ENCODE measurements at places on chromosomes 11 and 22.
A peak's percentile ranks its signal among the peaks of the same experiment; 100 is the strongest.

- DNase-seq, result peak; percentile 82
Measured at GRCh38 chr22:43385770-43386641, 25.8 kb upstream of the MPPED1 start.

DNA sequence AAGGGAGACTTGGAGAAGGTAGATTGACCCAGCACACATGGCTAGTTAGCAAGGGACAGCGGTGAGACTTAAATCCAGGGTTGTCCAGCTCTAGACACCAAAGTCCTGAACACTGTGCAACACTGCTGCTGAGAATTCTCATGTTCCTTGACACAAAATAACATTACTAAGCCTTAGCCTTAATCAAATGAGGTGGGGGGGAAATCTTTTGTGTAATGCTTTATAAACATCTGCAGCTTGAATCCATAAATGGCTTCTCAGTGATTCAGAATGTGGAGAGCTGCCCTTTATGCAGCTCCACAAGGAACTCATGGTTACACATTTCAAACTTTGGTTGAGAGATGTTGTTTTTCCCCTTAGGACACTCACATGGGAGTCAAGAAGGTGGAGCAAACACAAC is 80.0 kb downstream of the CD44 start:
- no peak for DNase-seq

- DNase-seq, result no peak
Measured at GRCh38 chr11:68386331-68386978, 74.1 kb downstream of the LRP5 start.

- DNase-seq, result no peak
Measured at GRCh38 chr11:74754507-74755252, 6.0 kb downstream of the RNF169 start.

GRCh38 chr11:126963603-126964363 is 36.8 kb downstream of the KIRREL3 start:
- DNase-seq, result no peak

- DNase-seq, result no peak
Measured at GRCh38 chr11:128759597-128759996, 65.7 kb downstream of the FLI1 start.

- DNase-seq, result no peak
Measured at GRCh38 chr11:64034411-64034811, 1.3 kb upstream of the FLRT1 start.

- no peak for DNase-seq
Measured at GRCh38 chr11:124839972-124840621, 25.1 kb upstream of the ROBO3 start.

DNA sequence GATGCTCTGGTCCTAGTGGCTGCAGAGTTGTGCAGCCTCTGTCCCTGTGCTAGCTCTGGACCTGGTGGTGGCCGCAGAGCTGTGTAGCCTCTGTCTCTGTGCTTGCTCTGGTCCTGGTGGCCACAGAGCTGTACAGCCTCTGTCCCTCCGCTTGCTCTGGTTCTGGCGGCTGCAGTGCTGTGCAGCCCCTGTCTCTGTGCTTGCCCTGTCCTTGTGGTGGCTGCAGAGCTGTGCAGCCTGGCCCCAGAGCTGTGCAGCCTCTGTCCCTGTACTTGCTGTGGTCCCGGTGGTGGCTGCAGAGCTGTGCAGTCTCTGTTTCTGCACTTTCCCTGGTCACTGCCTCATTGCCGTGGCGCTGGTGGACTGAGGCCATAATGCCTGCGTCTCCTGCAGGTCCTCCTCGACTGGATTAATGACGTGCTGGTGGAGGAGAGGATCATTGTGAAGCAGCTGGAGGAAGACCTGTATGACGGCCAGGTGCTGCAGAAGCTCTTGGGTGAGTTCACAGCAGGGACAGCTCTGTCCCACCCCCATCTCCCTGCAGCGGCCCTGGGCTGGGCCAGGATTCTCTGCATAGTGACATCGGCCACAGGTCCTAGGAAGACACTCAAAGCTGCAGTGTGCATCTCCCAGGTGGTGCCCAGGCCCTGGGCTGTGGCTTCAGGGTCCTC is 61.9 kb upstream of the PARVG start:
- DNase-seq, result no peak

DNA sequence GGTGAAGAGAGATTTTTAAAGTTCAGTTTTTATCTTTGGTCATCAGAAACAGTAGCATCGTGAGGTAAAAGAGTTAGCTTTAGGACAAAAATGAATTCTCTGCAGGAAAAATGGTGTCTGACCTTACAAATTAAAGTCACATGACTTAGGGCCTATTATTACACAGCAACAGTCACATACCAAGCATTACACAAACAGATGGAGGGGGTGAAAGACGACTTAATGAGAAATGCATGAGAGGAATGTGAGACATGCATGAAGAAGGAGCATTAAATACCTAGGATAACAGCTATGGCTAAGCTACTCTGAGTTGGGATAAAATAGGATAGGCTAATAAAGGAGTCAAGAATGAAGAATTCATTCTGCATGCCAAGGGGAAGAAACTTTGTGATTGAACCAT is 77.5 kb downstream of the BLID start:
- DNase-seq, result no peak

- DNase-seq, result no peak
Measured at GRCh38 chr11:96021901-96022650, 98.2 kb upstream of the MTMR2 start.

DNA sequence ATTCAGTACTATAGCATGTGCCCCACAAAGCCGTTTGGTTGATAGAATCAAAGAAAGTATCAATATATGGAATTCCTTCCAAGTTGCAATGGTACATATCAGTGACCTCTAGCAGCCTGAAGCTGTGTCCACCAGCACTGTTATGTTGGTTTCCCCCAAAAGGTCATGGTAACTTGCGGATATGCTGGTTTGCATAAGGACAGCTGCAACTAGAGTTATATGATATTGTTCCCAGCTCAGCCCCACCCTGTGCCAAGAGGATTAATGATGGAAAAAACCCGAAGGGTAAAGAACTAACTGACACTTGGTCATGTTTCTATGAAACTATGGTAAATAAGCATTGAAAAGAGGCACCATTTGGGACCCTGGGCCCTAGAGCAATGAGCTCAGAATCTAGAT is 93.5 kb downstream of the PDHX start:
- no peak for DNase-seq

- no peak for DNase-seq
Measured at GRCh38 chr11:68818181-68818580, 23.5 kb downstream of the CPT1A start.

GRCh38 chr11:2305788-2306451 is 4.1 kb downstream of the TSPAN32 start:
- DNase-seq, result peak; percentile 21

- no peak for DNase-seq
Measured at GRCh38 chr11:15942126-15942525, 414.2 kb downstream of the SOX6 start.

- DNase-seq, result no peak
Measured at GRCh38 chr11:60371386-60371785, 6.9 kb upstream of the MS4A7 start.

GRCh38 chr11:113341388-113342165 is 27.2 kb downstream of the TTC12 start:
- DNase-seq, result no peak

DNA sequence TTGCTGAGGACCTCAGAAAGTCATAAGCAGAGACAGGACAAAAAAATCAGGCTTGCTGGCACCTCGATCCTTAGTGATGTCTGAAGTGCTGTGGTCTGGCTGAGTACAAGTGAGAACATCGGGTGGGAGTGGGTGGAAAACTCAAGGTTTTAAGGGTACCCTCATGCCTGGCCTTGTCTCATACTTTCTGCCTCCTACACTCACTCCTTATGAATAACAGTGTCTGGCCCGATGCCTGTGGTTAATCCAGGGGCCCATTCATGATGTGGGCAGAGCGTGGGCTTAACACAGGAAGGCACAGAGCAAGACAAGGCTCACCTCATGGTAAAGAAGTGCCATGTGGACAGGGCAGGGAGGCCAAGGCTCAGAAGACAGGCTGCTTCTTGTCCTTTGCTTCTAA is 11.0 kb upstream of the UCP3 start:
- peak; percentile 84 for DNase-seq

DNA sequence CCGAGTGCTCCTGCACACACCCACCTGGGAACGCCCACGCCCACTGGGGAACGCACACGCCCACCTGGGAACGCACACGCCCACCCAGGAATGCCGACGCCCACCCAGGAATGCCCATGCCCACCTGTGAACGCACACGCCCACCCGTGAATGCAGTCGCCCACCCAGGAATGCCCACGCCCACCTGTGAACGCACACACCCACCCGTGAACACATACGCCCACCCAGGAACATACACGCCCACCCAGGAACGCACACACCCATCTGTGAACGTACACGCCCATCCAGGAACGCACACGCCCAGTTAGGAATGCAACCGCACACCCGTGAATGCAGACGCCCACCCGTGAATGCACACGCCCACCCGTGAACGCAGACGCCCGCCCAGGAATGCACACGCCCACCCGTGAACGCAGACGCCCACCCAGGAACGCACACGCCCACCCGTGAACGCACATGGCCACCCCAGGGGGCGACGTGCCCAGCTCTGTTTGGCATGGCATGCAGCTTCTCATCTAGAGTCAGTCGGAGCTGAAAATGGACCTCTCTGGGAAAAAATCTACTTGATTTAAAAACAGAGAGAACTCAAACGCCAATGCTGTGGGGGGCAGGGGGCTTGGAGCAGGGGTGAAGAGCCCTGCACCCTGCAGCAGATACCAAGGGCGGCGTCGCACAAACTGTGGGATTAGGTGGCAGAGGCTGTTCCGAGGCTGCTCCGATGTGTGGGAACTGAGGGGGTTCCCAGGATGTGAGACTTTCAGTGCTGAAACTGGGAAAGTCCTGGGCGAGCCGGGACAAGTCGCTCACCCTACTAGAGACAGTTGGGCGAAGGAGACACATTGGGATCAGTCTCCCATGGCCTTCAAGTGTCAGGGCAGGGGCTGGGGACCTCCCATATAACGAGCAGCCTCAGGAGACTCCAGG is 83.3 kb downstream of the MYEOV start:
- DNase-seq, result no peak

DNA sequence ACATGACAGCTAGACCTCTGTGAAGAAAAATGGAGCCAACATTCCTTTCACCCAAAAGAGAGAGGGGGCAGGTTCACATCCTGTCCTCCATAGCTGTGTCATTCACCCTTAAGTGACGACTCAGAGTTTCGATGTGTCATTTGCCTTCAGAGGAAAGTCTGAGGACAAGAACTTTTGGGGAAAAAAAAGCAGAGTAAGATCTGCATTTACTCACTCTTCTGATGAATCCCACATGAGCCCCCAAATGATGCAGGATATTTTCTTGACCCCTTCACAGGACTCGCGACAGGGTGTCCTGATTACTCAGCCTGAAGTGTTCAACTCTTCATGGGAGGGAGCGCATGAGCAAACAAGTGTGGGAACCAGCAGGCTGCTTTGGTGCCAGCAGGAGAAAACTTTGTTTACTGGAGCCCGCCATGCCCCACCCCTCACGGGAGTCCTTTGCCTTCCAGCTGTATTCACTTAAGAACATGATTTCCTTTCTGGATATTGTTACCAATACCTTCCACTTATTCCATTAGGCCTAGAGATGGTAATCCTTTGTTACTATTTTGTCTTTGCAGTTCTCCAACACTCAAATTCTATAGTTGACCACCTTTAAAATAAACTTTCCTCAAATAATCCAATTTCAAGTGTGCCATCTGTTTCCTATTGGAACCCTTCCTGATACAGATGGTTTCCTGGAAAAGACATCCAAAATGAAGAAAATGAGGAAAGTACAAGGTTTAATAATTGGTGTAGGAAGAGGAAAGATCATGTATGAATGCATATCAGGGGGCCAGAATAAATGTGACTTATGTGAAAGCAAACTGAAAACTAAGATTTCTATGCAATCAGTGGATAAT is 729.8 kb downstream of the FAM181B start:
- DNase-seq, result peak; percentile 40

DNA sequence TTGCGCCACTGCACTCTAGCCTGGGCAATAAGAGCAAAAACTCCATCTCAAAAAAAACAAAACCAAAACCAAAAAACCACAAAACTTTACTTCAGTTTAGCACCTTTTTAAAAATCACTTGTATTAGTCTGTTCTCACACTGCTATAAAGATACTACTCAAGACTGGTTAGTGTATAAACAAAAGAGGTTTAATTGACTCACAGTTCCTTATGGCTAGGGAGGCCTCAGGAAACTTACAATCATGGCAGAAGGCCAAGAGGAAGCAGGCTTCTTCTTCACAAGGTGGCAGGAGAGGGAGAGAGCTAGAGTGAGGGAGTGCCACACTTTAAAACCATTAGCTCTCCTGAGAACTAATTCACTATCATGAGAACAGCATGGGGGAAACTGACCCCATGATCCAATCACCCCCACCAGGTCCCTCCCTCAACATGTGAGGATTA is 261.3 kb downstream of the TMEM135 start:
- no peak for DNase-seq

- no peak for DNase-seq
Measured at GRCh38 chr22:44220727-44221680, 40.3 kb downstream of the PARVG start.

- DNase-seq, result no peak
Measured at GRCh38 chr11:88631497-88631896, 294.0 kb upstream of the CTSC start.

DNA sequence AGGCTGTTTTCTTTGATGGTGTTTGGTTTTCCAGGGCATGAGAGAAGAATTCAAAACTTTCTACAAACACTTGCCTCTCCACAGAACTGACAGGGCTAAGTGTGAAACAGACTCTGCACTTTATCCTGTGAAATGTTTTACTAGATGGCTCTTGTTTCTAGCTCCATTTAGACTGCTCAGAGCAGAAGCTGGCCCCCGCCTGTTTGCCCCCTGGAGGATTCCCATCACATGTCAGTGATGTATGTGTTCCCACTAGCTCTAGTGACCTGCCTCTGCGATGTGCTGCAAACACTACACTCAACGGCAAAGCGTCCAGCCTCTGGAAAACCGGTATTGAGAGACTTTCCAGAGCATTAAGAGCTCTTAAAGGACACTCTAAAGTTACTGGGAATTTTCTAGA is 41.4 kb upstream of the PCF11 start:
- DNase-seq, result no peak

GRCh38 chr11:117668321-117668751 is 128.7 kb downstream of the DSCAML1 start:
- no peak for DNase-seq

DNA sequence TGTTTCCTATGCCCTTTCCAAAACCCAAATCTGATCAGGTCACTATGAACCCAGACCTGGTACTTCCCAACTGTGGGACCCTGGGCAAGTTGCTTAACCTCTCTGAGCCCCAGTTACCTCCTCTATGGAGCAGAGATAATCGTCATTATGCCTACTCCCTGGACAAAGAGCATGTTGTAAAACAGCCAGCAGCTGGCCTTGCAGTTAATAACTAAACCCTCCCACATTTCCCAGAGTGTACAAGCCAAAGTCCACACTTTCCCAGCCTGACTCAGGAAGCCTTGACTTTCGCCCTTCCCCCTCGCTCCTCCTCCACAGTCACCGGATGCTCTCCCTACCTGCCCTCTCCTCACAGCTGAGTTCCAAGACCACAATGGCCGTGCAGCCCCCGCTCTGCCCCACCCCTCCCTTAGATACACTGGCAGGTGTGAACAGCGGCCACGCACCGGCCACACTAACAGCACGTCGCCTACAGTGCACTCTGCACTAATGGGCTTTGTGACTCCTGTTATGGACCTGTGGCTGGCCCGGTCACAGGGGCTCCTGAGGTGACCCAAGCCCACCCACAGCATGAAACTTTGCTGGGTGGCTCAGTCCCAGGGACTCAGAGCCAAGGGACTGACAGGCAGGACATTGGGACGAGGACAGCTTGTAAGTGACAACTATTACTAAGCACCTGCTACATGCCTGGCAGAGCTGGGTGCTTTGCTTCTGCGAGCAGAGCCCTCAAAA is 15.6 kb upstream of the MFNG start:
- no peak for DNase-seq
